ENCODE measurements at places on chromosomes 16 and 17.

- no peak for DNase-seq
Observed at GRCh38 chr17:41518789-41519449, at the start of gene KRT15. Gene KRT15 (minus strand): TSS chr17:41518890. CDS start chr17:41518827, 63 bp downstream.

DNA sequence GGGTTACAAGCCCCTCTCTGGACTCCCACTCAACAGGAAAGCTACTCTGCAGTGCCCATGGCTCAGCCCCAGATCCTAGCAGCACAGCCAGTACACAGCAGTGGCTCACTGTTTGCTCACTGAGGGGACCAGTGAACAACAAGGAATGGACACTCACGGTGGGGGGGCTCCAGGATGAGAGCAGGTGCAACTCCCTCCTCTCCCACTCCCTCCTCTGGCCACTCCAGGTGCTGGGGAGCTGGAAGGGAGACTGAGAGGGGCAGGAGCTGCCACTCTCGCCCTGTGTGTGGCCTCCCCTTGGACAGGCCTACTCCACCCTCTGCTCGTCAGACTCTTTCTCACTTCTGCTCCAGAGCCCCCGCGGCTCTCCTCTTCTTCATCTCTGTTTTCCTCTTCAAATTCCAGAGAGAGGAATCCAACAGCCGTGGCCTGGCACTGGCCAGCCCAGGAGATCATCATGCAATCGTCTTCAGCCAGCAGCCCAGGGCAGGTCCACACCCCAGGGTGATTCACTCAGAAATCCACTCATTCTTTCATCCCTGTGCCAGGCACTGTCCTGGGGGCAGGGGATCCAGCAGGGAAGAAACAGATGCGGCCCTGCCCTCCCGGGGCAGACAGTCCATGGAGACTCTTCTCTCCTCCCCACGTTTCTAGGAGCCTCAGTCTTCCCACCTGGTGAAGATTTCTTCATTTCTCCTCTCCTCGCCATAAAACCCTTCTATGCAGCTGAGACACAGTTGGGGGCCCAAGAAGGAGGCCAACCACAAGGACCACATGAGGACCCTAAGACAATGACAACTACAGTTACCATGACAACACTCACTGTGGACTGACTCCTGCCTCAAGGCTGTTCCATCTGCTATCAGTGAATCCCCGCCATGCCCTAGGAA, 30.7 kb downstream of the CFAP20 start:
- DNase-seq, result no peak

GRCh38 chr17:29885031-29885640, 44.9 kb downstream of the SSH2 start:
- DNase-seq, result no peak

DNA sequence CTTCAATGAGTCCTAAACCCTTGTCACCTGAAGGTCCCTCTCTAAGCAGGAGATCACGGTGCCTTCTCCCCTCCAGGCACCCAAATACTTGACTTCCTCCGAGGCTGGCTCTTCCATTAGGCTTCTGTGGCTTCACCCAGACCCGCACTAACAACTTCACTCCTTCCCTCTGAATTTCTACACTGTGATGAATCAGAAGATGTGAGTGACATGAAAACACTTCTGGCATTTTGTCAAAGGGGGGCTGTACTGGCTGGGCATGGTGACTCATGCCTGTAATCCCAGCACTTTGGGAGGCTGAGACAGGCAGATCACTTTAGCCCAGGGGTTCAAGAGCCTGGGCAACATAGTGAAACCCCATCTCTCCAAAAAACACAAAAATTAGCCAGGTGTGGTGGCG, 72.6 kb upstream of the CNEP1R1 start:
- DNase-seq, result no peak

DNA sequence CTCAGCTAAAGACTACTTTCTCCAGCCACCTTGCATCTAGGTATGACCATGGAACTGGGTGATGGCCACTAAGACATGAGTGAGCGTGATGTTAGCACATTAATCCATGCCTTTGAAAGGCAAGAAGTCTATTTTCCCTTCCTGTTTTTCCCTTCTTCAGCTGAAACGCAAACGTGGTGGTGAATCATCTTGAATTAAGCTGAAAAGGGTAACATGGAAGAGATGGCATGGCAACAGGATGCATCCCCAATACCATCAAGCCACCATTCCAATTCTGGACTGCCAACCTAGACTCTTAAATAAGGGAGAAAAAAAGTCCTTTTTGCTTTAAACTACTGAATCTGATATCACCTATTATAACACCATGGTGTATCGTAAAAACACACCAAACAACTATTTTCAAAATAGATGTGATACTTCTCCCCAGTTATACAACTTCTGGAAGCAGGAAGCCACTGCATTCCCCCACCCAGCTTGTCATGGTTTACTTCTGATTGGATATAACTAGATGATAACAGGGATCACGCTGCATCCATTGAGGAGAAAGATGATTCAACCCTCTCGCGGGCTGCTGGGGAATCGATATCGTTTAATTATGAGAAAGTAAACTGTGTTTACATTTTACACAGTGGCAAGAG, 368.6 kb downstream of the CDH13 start:
- no peak for DNase-seq

GRCh38 chr17:48532261-48532660, 1.4 kb upstream of the HOXB1 start:
- DNase-seq, result no peak

DNA sequence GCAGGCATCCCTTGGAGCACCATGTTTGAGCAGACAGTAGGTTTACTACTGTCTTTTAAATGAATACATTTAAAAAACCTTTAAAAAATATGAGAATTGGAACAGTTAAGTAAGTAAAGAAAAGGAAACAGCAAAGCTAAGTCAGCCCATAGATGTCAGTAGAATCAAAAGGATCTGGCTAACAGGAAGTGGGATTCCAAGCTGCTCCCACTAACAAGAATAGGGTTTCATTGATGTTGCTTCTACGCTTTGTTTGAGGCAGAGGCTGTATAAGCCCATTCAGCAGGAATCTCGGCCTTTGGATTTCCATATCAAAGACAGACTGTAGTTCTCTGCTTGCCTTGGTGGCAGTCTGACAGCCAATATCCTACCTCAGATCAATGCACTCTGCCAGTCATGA, 122.9 kb upstream of the ELAC2 start:
- no peak for DNase-seq

- DNase-seq, result no peak
Observed at GRCh38 chr17:7767405-7768021, 50.0 kb downstream of the DNAH2 start.

DNA sequence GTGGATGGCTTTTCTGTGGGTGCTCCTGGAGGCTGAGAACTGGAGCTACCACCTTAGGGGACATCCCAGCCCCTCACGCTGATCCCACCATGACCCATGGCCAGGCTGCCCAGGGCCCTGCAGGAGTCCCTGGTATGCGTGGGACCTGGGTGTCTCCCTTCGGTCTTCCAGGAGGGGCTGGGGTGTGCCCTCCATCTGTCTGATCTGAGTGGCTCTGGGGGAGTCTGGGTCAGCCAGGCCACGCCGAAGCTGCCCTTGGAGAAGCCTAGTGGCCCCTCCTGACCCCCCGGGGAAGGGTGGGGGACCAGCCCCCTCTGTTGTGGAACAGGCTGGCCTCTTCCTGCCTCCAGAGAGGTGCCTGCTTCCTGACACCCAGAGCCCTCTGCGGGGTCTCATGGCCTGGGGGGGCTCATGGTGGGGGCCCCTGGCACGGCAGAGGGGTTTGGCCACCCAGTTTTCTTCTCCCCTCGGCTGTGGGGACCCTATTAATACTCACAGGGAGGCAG, 10.7 kb downstream of the BAIAP2 start:
- DNase-seq, result no peak

GRCh38 chr17:70604854-70605253, 435.5 kb downstream of the KCNJ2 start:
- no peak for DNase-seq

- DNase-seq, result no peak
Observed at GRCh38 chr17:67467500-67468455, 90.7 kb downstream of the PITPNC1 start.

GRCh38 chr16:63980763-63981162, 1141.1 kb downstream of the CDH11 start:
- DNase-seq, result no peak

DNA sequence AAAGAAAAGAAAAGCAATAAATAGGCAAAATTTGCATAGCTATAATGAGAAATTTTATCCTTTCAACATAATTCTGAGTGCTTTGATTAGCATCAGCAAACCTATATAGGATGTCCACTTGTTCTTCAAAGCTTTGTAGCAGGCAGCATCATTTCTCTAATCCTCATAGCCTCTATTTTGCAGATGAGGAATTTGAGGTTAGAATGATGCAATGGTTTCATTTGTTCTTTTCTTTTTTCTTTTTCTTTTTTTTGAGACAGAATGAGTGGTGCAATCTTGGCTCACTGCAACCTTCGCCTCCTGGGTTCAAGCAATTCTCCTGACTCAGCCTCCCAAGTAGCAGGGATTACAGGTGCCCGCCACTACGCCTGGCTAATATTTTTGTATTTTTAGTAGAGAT, 594.4 kb downstream of the TOX3 start:
- no peak for DNase-seq

DNA sequence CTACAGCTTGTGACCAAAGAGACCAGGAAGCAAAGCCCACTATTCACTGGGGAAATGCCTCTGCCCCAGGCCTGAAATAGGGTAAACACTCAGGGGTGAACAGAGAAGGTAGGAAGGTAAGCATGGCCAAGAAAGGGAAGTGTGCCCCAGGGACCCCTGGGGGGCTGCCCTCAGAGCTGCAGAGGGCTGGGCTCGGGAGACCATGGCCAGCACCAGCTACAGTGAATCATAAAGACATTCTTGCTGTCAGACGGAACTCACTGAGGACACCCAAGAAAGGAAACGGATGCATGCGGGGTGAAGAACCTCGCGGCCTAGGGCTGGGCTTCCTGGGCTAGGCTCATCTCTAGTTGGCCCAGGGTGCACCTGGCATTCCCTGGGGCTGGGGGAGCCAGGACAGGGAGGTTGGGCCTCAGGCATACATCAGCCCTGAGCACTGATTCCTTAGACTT, 9.6 kb downstream of the HIC1 start:
- no peak for DNase-seq
